CD4-positive, alpha-beta memory T cell (primary cell): ENCODE measurements at places on chromosomes 2 and 18. TPM values are rescaled to one million over a fixed set of nuclear protein-coding genes. Genes with fewer than 3 reads are reported as not detected.

The VWC2L gene
- not detected for total RNA-seq

The DNAH7 gene
- total RNA-seq = not detected

The MSGN1 gene
- total RNA-seq = not detected

The GATA6 gene
- not detected for total RNA-seq

The ABCB11 gene
- total RNA-seq = not detected

The CEBPZ gene
- total RNA-seq = 68.5 TPM

The AGAP1 gene
- total RNA-seq = 2.9 TPM

The MBOAT2 gene
- total RNA-seq = 2.0 TPM

The SERPINB3 gene
- total RNA-seq = not detected

The BOK gene
- not detected for total RNA-seq

The KIAA2012 gene
- total RNA-seq = not detected

DNA sequence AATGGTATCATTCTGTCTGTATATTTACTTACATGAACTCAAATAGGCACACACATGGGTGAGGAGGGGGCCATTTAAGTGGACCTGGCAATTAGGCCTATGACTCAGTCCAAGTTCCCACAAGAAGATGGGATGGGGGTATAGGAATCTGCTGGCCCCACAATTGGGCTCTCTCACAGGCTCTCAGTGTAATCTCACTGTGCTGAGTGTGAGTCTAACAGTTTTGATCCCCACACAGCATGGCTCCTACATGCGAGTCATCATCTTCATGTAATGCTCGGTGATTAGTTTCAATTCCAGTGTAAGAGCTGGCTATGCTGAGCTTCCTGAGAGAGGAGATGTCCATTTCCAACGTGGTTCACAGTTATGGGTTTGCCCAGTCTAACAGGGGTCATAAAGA is 114.0 kb downstream of the GATA6 start:
- no peak for DNase-seq

- no peak for DNase-seq
Measured at GRCh38 chr2:176080540-176081375, 3.0 kb downstream of the EVX2 start.

GRCh38 chr18:417495-417894 is 83.0 kb downstream of the COLEC12 start:
- DNase-seq = no peak

GRCh38 chr2:128390256-128390990 is 71.8 kb upstream of the HS6ST1 start:
- DNase-seq = no peak

- no peak for DNase-seq
Measured at GRCh38 chr2:158718196-158718585, 76.9 kb upstream of the DAPL1 start.

- DNase-seq = no peak
Measured at GRCh38 chr2:227908266-227909054, 37.0 kb downstream of the DAW1 start.

GRCh38 chr2:88615822-88616221 is 11.4 kb downstream of the EIF2AK3 start:
- no peak for DNase-seq

- DNase-seq = no peak
Measured at GRCh38 chr2:100365434-100365833, 43.1 kb upstream of the LONRF2 start.

DNA sequence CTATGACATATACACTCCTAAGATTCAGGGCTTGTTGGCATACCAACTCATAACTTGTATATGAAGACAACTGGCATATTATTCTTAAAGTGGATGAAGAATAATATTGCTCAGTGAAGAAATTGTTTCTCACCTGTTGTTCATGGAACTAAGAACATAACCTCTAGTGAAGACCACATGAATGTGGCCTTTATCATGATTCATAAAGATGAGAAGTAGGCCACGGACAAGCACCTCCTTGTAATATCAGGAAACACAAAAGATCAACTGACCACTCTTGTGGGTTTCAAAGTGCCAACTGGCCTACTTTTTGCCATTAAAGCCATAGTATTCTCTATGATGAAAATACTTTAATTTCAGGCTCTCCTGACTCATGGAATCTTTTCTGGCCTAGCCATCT is 407.4 kb downstream of the GRB14 start:
- DNase-seq = no peak

- DNase-seq = no peak
Measured at GRCh38 chr2:108579623-108580022, 45.4 kb downstream of the LIMS1 start.

GRCh38 chr18:50170004-50170403 is 24.9 kb downstream of the MYO5B start:
- no peak for DNase-seq

DNA sequence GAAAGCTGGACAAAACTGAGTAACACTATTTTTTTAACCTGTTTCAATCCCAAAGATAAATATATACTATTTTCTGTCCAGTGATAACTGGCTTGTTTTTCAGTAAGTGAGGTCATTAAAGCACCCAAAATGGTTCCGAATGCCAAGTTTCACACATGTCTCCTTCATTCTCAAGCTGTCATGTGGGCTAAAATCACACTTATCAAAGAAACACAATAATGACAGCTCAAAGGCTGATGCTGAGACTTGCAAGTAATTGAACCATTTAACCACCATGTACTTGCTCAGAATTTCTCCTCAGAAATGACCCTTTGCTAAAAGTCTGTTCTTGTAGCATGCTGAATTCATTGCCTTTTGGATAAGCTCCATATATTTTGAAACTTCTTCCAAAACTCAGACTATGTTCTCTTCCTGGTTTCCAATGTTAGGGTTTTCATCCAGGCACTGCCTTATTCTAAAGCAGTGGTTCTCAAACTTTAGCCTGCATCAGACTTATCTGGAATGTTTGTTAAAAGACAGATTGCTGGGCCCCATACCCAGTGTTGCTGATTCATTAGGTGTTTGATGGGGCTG is 149.8 kb downstream of the VWC2L start:
- no peak for DNase-seq

DNA sequence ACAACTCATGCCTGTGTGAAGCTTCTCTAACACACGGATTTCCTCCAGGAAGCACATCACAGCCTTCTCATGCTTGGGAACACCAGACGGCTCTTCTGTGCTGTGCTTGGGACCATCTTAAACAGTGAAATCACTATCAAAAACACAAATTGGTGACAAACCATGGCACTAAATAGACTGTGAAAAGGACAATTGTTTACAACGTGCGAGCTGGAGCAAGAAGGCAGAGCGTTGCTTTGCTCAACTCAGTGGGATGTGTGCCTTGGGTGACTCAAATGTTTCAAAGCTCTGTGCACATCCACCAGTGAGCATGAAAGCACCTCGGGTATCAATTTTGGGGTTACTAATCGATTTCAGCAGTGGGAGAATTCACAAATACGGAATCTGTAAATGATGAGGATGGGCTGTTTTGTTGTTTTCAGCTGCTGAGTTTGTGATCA is 182.4 kb upstream of the ARL4C start:
- DNase-seq = no peak

GRCh38 chr2:174740721-174741120 is 23.6 kb downstream of the CHRNA1 start:
- DNase-seq = no peak
